ENCODE measurements at places on chromosomes 1 and 21.

- no peak for DNase-seq
Observed at GRCh38 chr1:55079651-55080050, 40.3 kb downstream of the PCSK9 start.

GRCh38 chr1:66355756-66356155, 178.2 kb upstream of the SGIP1 start:
- no peak for DNase-seq

DNA sequence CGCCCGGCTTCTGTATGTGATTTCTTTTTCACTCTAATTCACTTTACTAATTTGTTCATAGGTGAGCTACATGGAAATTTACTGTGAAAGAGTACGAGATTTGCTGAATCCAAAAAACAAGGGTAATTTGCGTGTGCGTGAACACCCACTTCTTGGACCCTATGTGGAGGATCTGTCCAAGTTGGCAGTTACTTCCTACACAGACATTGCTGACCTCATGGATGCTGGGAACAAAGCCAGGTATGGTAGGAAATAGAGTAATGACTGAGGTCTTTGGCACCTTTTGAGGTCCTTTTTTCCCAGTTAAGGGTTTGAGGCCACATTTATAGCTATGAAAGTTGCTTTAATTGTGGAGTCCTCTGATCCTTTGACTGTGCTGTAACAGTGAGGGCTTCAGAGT, 56.9 kb downstream of the KIF1B start:
- no peak for DNase-seq

GRCh38 chr1:67919274-67920072, 86.2 kb upstream of the GNG12 start:
- no peak for DNase-seq

DNA sequence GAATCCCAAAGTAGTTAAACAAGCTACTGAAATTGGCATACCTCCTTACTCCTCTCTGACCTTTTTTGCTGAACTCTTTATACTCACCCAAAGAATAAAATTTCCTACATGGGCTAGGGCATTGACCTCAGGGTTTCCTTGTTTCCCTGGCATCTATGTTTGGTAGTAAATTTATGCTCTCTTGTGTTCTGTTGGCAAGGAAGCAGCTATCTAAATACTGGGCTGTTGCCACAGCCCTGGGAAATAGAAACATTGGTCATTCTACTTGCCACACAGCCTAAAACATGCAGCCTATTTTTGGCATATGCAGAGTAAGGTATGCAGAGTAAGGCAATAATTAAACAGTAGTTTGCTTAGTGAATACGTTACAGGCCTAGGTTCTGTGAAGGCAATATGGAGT, 351.4 kb downstream of the HLX start:
- DNase-seq, result no peak

- no peak for DNase-seq
Observed at GRCh38 chr1:57401671-57402070, 22.2 kb downstream of the DAB1 start.

DNA sequence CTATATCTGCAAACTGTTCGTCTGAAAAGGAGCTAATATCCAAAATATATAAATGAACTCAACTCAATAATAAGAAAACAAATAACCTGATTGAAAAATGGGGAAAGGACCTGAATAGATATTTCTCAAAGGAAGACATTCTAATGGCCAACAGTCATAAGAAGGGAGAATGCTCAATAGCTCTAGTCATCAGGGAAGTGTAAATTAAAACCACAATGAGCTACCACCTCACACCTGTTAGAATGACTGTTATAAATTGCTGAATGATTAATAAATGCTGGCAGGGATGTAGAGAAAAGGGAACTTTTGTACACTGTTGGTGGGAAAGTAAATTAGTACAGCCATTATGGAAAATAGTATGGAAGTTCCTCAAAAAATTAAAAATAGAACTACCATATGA, 21.2 kb upstream of the C1orf115 start:
- no peak for DNase-seq

DNA sequence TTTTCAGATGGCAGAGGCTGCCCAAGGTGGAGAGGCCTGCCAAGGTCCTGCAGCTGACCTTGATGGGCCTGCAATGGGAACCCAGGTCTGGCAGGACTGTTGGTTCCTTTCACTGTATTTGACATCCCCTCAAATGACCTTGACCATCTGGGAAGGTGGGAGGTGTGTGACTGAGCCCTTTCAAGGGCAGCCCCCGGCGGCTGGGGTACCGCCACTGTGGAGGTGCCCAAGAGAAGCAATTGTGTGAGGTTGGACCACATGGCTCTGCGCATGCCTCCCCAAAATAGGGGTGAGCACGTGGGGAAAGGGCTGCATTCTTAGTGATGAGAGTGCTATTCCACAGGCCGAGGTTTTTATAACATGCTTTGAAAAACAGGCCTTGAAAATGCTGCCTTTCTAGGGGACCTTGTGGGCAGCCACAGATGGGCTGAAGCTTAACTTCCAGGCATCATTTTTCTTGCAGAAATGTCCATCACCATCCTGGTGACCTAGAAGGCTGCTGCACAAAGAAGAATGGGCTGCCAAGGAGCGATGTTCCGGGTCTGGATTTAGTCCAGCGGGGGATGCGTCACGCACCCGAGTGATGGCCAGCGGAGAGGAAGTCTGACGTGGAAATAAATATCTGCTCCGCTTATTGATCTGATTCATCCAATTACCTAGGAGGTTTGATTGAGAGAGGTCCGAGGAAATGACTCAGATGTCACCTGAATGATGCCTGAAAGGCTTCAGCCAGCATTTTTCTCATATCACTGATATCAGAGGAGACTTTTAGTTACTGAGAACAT, 16.5 kb upstream of the UTS2 start:
- DNase-seq, result no peak

GRCh38 chr1:109151146-109151990, 37.5 kb downstream of the ELAPOR1 start:
- peak; percentile 33 for DNase-seq

DNA sequence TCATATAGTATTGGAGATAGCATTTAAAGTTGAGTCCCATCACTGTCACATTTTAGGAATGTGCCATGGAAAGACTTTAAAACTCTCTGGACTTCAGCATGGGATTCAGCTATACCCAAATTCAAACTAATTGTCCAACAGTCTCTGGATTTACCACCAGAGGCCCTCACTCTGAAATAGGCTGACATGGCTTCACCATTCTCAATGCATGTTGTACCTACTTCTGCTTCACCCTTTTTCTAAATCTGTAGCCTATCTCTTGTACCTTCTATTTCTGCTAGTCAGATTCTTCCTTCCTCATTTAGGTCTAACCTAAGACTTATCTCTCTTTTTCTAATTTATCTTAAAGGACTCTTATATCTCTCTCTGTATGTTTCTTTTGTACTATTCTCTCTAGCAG, 512.7 kb upstream of the ZRANB2 start:
- DNase-seq, result peak; percentile 24

DNA sequence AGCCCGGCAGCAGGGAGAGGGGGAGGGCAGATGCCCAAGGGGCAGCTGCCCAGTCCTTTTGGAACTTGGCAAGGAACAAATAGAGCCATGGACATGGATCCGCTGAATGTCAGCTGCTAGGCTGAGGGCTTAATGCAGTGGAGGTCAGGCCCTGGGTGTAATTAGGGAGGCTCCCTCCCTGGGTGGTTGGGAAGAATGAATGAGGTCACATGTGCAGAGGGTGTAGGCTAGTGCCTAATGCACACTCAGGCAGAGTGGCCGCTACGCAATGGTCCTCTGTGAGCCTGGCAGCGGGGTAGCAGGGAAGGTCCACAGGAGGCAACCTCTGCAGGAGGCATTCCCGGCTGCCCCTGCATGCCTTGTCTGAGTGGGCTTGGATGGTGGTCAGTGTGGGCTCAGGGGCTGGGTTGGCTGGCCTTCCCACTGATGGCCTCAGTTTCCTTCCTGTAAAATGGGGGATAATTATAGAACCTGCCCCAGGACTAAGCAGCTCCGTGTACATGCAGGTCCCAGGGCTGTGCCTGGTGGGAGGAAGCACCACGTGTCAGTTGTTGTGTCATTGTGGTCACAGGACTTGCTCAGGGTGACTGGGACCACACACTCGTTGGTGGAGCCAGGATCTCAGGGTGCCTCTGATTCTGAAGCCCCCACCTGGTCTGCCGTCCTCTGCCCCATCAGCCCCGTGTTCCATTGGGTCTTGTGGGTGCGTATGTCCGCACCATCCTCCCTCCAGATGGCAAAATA, 81.6 kb upstream of the ACTL8 start:
- DNase-seq, result no peak

DNA sequence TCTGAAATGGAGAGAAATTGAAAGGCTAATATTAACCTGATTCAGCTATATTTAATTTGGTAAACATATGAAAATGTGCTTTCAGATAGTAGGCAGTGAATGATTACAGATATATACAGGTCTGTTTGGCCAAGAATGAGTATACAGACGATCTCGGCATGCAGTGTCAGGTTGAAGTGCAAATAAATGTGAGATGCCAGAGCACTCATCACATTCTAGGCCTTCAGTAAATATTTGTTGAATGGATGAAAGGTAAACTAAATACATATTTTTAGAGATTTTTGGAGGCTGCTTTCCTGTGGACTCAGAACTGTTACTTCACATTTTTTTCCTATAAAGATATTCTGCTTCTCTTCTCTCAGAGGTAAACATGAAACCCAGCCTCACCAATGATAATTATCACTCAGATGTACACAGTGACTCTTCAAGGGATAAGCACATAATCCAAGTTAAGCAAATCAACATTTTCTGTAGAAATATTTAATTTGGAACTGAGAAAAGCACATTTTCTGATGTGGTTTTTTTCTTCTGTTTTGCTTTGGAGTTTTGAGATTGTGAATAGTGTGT, 702.9 kb downstream of the BRINP3 start:
- DNase-seq, result no peak

DNA sequence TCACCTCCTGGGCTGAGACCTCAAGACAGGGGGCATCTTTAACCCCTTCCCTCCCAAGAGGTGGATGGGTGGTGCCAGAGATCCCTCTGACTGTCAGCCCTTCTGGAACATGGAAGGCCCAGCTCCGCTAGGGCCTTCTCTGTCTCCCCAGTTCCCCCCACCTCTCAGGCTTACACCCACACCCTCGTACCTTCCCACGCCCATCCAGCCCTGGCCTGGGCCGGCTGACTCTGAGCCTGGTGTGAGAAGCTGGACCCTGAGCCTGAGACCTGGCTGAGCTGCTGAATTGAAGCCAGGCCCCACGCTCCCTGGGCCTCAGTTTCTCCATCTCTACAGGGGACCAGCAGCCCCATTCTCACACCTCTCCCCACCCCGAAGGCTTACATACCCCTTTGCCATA, 5.4 kb downstream of the EPHA2 start:
- no peak for DNase-seq

DNA sequence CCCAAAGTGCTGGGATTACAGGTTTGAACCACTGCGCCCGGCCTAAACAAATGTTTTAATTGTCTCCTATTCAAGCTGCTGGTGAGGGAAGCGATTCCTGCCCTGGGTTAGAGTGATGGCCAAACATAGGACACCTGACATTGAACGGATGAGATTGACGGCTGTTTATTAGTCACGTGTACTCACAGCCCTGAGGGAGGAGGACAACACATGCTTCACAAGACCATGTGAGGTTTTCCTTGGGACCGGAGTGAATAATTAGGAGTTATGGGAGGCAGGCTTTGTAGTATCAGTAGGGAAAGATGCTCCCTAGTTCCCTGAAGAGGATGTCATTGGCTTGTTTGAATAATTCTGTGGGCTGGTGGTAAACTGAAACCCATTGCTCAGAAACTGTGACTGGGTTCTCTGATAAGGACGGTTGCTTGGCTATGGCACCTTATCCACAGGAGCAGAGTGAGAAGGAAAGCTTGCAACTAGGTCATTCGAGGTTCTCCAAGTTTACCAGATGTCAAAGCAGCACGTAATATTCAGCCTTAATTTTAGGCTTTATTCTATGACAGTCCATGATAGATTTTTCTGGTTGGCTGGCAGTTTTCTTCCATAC, 245.8 kb downstream of the PLA2G4A start:
- DNase-seq, result no peak

DNA sequence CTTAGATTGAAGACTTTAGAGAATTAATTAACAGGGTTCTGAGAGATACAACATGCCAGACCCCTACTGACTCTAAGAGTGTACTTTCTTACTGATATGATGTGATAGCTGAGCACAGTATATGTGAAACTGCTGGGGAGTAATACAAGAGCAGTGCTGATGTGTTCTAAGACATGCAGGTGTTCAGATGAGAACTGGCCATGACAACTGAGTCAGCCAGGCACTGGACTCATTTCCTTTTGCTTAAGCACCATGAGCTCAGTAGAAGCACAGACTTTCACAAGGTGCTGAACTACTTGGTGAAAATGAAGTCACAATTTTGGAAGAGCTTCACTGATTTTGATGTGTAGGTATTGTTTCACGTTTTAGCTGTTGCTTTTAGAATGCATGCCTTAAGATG, 15.9 kb upstream of the POGZ start:
- no peak for DNase-seq

GRCh38 chr1:24555591-24556413, at the start of gene NCMAP:
TSS of gene NCMAP (plus strand) at chr1:24556087. CDS start at chr1:24595431, 39,344 bp downstream.
- peak; percentile 37 for DNase-seq

DNA sequence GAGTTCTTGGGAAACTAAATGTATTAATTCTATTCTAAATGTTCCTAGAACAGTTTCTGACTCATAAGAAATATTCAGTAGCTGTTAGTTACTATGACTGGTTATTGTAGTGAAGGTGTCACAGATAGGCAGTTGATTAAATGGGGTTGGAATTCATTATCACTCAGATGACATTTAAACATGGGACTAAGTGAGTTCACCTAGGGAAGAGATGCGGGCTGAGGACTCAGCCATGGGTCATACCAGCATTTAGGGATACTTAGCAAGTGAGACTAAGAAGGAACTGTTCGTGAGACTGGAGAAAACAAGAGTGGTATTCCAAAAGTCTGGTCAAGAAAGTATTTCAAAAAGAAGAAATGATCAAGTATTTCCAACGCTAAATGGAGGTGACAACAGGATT, 125.1 kb upstream of the ADGRL4 start:
- DNase-seq, result no peak
